ENCODE measurements at places on chromosomes 12 and 14.

DNA sequence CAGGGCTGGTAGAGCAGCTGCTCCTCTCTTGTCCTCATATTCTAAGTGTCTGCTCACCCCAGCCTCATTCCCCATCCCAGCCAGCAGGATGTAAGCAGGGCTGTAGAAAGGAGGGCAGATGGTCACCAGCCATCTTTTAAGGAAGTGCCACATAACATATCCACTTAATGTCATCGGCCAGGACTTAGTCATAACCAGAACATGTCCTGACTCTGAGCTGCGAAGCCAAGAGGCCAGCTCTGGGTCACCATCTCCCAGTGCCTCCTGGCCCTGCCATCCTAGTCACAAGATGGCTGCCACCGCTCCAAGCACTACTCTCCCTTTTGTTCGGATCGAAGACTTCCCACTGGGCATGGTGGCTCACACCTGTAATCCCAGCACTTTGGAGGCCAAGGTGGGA lies 123.9 kb downstream of the PLXNC1 start:
- no peak for DNase-seq
- H3K36me3 ChIP-seq, result peaks cover 11% of the 10 kb centered on the region
- H3K4me3 ChIP-seq, result no peak overlapping the region
- H3K27ac ChIP-seq, result no peak overlapping the region

GRCh38 chr14:101939646-101940170 lies 24.7 kb upstream of the DYNC1H1 start:
- H3K27me3 ChIP-seq, result no peaks in the 10 kb centered on the region
- H3K4me3 ChIP-seq, result no peak overlapping the region
- H3K27ac ChIP-seq, result no peak overlapping the region

DNA sequence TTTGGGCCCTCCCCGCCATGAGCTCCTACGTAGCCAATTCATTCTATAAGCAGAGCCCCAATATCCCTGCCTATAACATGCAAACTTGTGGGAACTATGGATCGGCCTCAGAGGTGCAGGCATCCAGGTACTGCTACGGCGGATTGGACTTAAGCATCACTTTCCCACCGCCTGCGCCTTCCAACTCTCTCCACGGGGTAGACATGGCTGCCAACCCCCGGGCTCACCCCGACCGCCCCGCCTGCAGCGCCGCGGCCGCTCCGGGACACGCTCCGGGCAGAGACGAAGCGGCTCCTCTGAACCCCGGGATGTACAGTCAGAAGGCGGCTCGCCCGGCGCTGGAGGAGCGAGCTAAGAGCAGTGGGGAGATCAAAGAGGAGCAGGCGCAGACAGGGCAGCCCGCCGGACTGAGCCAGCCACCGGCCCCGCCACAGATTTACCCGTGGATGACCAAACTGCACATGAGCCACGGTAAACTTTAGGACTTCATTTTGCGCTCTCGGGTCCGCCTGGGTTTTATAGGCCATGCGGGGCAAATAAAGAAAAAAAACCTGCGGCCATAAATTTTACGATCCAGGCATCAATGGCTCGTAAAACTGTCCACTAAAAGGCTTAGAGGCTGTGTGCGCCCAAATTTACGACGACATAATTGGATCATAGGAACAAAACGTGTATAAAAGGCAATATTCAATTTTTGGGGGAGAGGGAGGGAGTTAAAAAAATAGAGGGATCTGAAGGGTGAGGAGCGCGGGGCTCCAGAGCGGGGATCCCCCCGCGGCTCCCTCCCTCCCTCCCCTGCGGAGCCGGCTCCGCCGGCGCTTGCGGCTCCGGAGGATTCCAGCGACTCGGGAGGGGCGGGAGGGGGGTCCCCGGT lies 493 bp downstream of the HOXC5 start:
- peak overlapping the region; percentile 19 for H3K4me3 ChIP-seq
- no peaks in the 10 kb centered on the region for H3K36me3 ChIP-seq
- peaks cover 58% of the 10 kb centered on the region for H3K4me1 ChIP-seq
- no peak for DNase-seq
- peaks cover 99% of the 10 kb centered on the region for H3K27me3 ChIP-seq

DNA sequence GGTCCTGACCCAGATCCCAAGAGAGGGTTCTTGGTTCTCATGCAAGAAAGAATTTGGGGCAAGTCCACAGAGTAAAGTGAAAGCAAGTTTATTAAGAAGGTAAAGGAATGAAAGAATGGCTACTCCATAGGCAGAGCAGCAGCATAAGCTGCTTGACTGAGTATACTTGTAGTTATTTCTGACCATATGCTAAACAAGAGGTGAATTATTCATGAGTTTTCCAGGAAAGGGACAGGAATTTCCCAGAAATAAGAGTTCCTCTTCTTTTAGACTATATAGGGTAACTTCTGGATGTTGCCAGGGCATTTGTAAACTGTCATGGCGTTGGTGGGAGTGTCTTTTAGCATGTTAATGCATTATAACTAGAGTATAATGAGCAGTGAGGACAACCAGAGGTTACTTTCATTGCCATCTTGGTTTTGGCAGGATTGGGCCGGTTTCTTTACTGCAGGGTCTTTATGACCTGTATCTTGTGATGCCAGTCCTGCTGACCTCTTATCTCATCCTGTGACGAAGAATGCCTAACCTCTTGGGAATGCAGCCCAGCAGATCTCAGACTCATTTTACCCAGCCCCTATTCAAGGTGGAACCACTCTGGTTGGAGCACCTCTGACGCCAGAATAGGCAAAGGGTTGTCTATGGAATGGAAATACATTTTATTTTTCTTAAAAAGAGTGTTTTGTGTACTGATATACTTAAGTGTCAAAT lies 113.8 kb downstream of the OTOGL start:
- no peaks in the 10 kb centered on the region for H3K27me3 ChIP-seq
- no peaks in the 10 kb centered on the region for H3K36me3 ChIP-seq
- no peaks in the 10 kb centered on the region for H3K4me1 ChIP-seq
- H3K27ac ChIP-seq, result no peak overlapping the region

- no peaks in the 10 kb centered on the region for H3K4me1 ChIP-seq
- no peak for DNase-seq
- no peak overlapping the region for H3K4me3 ChIP-seq
- H3K27me3 ChIP-seq, result no peaks in the 10 kb centered on the region
Measured at GRCh38 chr12:11075642-11076041, 13.5 kb upstream of the TAS2R46 start.

GRCh38 chr12:80001562-80001961 lies 66.7 kb upstream of the PPP1R12A start:
- H3K36me3 ChIP-seq, result no peaks in the 10 kb centered on the region
- H3K4me3 ChIP-seq, result no peak overlapping the region
- no peak for DNase-seq

DNA sequence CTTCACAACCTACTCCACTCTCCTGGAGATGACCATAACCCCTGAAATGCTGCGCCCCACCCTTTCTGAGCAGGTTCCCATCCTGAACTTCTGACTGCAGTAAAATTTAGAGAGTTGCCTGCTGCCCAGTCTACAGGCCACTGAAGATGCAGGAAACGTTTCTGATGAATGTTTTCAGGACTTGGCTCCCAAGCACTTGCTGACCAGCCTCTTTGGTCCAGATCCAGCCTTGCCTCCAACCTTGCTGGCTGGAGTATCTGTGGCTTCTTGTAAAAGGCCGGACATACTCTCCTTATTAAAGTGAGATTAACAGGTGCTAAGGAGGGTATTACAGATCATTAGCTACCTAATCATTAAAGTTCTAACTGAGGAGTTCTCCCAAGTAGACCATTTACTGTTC lies 70.3 kb upstream of the STXBP6 start:
- no peaks in the 10 kb centered on the region for H3K27me3 ChIP-seq
- no peak for DNase-seq
- H3K4me3 ChIP-seq, result no peak overlapping the region
- H3K27ac ChIP-seq, result no peak overlapping the region
- H3K36me3 ChIP-seq, result no peaks in the 10 kb centered on the region

GRCh38 chr14:105091054-105091516 lies 25.9 kb upstream of the GPR132 start:
- peaks cover 61% of the 10 kb centered on the region for H3K4me1 ChIP-seq
- DNase-seq, result peak; percentile 80
- peaks cover 12% of the 10 kb centered on the region for H3K27me3 ChIP-seq
- H3K27ac ChIP-seq, result peak overlapping the region; percentile 85

GRCh38 chr12:80484746-80485145 lies 40.7 kb downstream of the PTPRQ start:
- no peak overlapping the region for H3K4me3 ChIP-seq
- H3K36me3 ChIP-seq, result no peaks in the 10 kb centered on the region
- no peak overlapping the region for H3K27ac ChIP-seq
